ENCODE measurements at places on chromosomes 11 and 22.

DNA sequence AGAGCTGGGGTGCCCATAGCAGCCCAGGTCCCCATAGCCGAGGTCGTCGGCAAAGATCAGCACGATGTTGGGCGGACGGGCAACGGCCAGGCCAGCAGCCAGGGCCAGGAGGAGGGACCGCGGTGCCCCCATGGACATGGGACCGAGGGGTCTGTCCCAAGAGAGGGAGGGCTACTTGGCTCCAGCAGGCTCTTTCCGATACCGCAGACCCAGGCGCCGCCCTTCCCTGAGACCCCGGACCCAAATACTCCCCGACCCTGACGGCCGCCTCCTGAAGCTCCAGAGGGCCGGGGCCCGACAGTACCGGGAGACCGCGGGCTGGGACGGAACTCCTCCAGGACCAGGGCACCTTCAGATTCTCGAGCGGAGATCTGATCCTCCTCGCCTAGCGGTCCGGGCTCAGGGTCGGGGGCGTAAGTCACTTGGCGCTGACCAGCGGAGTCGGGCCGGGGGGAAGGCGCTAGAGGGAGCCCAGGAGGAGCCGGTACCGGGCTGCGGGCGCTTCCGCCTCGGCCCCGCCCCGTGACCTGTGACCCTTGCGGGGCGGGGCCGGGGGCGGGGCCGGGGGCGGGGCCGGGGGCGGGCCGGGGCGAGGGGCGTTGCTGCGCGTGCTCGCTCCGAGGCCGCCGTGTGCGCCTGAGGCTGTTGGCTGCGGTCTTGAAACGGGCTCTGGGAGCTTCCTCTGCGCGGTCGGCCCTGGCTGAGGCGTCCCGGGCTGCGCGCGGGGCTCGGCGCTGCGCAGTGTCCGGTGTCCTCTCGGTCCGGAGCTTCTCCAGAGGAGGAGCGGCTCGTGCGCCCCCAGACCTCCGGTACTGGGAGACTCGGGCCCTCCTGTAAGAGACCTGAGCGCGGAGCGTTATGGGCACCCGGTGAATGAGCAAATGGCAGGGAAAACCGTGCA lies at the start of gene ARSA:
Gene ARSA, minus strand, starts transcription at position 511 of the 901 bp plus-strand sequence. Its CDS starts 373 bp downstream, at position 138.
- DNase-seq, result peak; percentile 83

GRCh38 chr11:117633976-117634755 lies 162.8 kb downstream of the DSCAML1 start:
- no peak for DNase-seq

DNA sequence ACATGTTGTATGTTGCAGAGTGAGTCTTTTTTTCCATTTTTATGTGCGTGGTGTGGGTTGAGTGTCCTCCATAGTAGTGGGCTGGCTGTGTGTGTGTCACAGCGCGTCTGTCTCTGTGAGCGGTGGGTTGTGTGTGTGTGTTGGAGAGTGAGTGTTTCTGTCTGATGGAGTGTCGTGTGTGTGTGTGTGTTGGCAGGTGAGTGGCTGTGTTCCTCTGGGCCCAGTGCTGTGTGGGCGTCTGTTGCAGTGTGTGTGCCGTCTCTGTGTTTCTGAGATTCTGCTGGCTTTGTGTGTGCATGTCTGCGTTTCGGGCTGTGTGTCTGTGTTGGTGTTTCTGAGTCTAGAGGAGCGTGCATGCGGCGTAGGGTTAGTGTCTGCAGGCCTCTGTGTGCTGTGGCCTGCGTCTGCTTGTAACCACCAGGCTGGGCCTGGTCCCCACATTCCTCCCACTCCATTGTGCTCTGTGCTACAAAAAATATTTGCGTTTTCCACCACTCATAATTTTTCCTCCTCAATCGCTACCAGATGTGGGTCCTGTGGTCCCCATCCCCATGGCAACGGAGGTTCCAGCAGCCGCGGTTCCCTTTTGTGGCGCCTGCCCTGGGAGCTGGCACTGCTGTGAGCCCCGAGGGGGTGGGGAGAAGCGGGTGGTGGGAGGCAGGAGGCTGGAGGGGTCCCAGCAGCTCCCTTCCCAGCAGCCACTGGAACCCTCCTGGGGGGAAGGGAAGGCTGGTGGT lies 15.2 kb downstream of the SCARF2 start:
- DNase-seq, result no peak

DNA sequence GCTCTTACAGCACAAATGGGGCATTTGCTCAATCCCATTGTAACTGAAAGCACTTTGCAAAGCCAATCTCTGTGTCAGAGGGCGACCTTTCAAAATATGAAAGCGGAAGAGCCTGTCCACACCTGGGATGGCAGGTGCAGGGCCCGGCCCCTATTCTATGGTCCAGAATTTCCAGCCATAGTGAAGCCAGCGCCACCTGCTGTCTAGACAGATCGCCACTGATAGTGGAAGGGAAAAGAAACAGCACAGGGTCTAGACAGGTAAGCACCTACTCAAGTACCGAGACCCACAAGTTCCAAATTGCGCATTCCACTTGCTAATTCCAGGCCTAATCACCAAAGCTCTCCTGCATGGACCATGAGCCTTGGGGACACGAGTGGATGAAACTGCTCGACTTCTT lies 141.4 kb downstream of the NTM start:
- no peak for DNase-seq

DNA sequence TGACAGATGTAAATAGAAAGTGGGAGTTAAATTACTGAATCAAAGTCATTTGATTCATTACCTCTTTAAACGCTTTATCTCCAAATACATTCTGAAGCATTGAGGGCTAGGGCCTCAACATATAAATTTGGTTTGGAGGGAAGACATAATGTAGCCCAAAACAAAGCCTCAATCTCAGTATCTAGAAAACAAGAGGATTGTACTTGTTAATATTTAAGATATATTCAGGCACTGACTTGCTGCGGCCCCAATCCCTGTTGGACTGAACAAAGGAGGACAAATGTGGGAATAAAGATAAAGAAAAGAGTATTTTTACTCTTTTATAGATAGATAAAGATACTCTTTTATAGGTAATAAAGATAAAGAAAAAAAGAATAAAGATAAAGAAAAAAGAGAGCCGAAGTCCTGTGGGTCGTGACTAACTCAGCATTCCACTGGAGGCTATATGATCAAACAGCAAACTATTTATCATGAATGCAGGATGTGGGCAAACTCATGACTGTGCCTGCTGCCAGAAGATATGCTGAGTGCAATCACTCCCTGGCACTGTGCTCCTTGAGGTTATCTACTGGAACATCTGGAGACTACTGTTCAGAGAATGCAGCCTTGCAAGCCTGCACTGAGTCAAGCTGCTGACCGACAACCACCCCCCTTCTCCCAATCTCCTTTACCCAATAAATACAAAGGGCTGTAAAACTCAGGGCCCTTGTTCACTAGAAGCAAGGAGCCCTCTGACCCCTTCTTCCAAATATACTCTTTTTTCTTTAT lies 6.9 kb downstream of the OR10V1 start:
- no peak for DNase-seq

DNA sequence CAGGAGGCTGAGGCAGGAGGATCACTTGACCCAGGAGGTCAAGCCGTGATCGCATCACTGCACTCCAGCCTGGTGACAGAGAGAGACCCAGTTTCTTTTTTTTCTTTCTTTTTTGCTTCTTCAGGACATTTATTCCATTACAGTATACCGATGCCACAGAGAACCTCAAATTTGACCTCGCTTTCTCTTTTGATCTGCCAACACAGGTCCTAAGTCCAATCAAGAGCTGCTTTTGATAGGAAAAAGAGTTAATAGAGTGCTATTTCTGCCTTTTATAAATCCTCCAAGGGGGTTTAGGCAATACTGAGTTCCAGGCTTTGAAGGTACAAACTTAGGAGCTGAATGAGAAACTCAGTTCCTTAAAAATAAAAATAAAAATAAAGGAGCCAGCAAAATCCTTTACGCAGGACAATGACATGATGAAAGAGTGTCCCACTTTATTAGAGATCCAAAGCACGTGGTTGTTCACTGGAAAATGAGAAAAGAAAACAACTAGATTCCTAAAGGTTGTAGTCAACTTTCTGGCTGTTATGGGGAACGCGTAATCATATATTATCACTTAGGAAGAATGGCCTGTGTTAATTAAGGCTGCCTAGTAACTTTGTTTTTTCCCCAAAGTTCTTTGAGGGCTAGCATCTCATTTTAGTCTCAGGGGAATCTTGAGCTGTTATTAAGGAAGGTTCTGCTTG lies 27.2 kb downstream of the FADD start:
- no peak for DNase-seq

DNA sequence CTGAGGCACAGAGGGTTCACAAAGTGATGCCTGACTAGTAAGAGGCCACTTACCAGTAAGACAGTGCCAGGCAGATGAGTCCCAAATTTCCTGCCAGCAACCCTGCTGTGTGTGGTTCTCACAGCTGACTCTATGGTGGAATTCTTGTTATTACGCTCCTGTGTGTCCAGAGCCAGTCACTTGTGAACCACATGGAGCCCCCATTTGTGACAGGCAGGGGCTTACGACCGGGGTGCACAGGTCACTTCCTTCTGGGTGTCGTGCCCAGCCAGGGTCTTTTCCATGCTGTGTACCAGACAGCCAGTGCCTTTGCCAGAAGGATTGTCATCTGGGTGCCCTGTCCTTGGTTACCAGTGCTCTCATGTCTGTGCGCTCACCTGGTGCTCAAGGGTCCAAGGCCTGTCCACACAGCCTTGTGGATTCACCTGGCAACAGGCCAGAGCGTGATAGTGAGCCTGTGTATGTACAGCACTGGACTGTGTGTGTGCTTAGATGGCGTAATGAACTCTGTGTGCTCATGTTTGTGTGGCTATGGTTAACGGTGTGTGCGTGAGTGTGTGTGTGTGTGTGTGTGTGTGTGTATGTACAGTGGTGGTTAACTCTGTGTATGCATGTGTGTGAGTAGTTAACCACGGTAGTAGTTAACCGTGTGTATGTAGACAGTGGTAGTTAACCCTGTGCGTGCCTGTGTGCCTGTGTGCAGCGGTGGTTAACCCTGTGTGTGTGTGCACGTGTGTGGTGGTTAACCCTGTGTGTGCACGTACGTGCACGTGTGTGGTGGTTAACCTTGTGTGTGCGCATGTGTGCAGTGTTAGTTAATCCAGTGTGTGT lies 18.6 kb downstream of the GRAMD4 start:
- DNase-seq, result no peak

DNA sequence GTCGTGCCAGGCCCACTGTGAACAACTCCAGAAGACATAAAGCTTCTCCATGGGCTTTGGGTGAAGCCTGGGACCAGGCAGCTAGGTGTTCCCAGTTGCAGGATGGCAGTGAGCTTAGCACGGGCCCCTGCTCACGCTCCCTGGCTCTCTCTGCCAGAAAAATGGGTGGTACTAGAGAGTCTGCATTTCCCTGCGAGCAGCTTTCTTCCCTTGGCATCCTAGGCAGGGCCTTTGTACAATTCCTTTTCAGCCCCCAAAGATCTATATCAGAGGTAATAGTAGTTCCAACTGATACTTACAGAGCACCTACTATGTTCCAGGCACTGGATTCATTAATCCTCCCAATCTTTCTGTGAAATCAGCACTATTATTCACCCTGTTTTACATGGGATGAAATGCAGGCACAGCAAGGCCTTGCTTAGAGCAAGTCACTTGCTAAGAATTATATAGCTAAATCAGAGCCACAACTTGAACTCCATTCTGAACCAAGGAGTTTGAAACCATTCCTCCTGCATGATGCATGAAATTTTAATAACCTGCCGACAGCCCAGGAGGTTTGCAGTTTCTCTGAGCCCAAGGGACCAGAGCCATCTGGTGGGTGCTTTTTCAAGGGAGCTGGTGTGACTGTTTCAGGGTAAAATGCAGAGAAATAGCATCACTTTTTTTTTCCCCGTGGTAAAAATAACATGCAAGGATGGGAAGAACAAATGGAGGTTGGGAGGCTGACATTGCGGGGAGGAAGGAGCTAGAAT lies 22.7 kb downstream of the NAV2 start:
- DNase-seq, result no peak

GRCh38 chr11:3021125-3021524 lies 29.0 kb upstream of the NAP1L4 start:
- DNase-seq, result peak; percentile 59

DNA sequence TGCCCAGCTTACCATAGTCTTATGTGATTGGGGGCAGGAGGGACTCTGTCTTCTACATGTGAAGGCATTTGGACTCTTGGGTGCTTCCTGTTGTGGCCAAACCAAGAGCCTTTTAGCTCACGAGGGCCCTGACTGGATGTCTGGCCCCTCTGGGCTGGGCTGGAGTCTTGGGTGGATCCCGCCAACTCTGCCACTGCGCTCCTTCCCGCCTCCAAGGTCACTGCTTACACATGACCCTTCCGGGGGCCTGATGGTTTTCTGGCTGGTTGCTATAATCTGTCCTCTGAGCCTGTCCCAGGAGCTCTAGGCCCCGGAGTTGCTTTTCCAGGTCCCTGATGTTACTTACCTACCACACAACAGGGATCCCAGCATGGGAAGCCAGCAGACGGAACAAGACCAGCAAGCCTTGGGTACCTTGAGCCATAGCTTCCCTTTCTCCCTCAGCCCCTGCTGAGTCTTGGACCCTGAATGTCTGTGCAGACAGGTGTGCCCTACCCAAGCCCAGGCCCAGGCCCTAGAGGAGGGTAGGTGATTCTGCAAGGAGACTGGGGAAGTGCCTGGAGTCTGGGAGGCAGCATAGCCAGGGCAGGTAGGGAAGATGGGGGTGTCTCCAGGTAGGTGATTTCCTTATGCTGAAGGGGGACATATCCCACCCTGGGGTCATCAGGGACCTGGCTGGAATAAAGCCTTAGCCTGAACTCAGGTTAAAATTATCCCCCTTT lies 100.3 kb downstream of the TSPAN18 start:
- no peak for DNase-seq

DNA sequence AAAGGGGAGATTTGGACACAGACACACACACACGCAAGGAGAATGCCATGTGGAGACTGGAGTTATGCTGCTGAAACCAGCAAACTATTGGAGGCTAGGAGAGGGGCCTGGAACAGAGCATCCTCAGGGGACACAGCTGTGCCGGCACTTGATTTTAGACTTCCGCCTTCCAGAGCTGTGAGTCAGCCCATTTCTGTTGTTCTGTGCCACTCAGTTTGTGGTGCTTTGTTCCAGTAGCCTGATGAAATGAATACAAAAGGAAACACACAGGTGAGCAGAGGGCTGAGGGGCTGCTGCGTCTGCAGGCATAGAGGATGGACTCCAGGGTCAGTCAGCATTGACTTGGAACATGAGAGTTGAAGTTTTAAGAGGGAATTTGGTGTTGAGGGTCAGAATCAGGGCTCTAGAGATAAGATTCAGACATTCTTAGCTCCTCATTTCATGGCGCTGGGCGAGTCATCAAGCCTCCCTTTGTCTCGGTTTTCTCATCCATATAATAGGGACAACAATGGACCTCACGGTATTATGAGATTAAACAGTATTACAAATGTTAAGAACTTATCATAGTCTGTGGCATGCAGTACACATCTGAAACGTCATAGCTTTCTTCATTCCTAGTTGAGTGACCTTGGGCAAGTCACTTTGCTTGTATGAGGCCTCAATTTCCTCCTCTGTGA lies 191.0 kb downstream of the MIAT start:
- no peak for DNase-seq

DNA sequence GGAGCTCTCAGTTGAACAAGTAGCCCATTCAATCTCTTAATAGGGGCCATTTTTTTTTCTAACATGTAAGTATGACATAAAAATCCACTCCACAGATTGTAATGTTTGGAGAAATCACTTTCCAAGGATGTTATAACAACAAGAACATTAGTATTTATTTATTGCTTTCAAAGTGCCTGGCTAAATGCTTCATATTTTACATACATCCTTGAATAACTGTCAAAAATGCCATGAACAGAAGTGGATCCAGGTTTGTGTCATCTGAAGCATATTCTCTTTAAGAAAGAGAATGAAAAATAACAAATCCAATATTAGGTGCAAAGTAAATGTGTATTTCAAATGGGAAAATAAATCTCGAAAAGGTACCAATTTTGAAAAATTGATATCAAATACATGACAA lies 344.0 kb upstream of the FAT3 start:
- DNase-seq, result no peak
